ENCODE measurements at places on chromosomes 3 and 15. TPM values are rescaled to one million over a fixed set of nuclear protein-coding genes. Genes with fewer than 3 reads are reported as not detected.

DUOX2 gene
- not detected for total RNA-seq

SEC62 gene
- 78.7 TPM for total RNA-seq

CCR8 gene
- total RNA-seq: 87.2 TPM

ABHD6 gene
- 3.9 TPM for total RNA-seq

RBPMS2 gene
- total RNA-seq: 0.37 TPM

PXYLP1 gene
- total RNA-seq: 9.8 TPM

WDR72 gene
- total RNA-seq: not detected

DNA sequence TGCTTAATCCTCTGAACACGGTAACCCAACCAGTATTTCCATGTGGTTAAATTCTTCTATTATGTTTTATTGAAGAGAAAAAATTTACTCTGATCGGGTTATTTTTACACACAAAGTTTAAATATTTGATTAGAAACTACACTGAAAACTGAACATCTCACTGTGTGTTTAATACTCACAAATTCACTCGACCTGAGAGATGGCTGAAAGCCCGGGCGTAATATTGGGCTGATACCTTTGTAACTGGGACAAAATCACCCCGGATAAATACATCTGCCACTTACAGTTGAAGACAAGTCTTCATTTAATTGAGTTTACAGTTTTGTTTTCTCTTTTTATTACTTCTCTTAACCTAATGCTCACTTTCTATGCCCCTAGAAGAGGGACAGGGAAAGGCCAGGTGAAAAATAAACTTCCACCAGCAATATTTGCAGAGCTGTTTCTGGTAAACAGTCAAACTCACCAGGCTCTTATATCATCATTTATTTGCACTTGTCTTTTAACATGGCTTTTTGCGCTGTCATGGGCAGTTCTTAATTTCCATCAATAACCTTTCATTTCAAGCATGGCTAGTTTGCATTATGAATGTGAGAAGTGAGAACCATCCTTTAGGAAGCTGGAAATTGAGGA lies 145.6 kb upstream of the TMCO5A start:
- H3K4me1 ChIP-seq: no peaks in the 10 kb centered on the region
- H3K27me3 ChIP-seq: no peaks in the 10 kb centered on the region
- no peak for DNase-seq

DNA sequence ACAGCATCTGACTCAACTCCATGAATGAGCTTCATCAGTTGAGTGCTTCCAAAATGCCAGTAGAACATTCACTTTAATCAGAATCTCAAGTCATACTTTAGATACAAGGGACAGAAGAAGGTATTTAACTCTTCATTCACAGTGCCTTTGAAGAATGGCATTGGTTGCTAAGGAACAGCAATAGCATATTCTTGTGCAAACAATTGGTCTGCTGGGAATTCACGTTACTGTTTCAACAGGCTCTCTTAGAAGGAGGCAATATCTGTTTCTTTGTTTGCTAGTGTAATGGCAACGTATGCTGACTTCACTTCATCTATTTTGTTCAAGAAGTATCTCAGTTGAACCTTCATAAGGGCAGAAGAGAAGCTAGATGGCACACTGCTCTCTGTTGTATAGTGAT lies 113.9 kb downstream of the TMEM108 start:
- no peak overlapping the region for H3K27ac ChIP-seq
- H3K4me1 ChIP-seq: no peaks in the 10 kb centered on the region
- peaks cover 3% of the 10 kb centered on the region for H3K27me3 ChIP-seq

DNA sequence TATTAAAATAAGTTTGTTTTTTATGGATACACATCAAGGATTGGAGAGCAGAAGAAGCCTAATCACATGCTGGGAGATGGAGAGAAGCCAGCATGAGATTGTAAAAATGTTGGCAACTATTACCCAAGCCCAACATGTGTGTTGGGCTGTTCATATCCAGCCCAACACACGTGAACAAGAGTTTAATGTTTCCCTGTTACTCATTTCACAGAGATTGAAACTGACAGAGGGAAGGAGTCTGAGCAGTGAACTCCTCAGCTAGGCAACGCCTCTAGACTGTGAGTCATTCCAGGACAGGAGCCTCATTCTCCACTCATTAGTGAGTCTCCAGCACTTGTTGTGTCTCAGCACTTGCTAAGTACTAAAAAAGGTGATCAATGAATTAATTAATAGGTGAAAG lies 43.2 kb upstream of the CMSS1 start:
- H3K27me3 ChIP-seq: no peaks in the 10 kb centered on the region
- peak; percentile 7 for DNase-seq
- no peaks in the 10 kb centered on the region for H3K36me3 ChIP-seq
- H3K4me1 ChIP-seq: no peaks in the 10 kb centered on the region
- no peak overlapping the region for H3K4me3 ChIP-seq
- H3K27ac ChIP-seq: no peak overlapping the region

- H3K4me3 ChIP-seq: no peak overlapping the region
- no peaks in the 10 kb centered on the region for H3K36me3 ChIP-seq
- H3K27me3 ChIP-seq: peaks cover 1% of the 10 kb centered on the region
- no peaks in the 10 kb centered on the region for H3K4me1 ChIP-seq
Observed at GRCh38 chr3:109743981-109744380, 406.6 kb upstream of the DPPA4 start.

DNA sequence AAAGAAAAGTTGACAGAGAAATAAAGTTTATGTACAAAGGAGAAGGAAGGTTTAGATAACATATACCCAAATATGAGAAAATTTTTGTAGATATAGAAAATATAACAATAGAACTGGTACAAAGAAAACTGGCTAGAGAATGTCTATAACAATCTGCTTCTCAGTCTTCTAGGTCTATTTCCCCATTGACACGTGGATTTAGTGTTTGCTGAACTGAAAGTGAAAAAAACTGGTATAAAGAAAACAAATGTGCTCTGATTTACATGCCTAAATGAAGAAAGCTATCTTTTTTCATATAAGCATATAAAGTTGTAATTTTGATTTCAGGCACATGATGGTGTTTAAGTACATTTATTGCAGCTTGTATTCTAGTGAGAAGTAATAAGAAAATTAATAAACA lies 9.8 kb downstream of the KCNMB2 start:
- no peak overlapping the region for H3K4me3 ChIP-seq
- H3K36me3 ChIP-seq: no peaks in the 10 kb centered on the region
- H3K27me3 ChIP-seq: no peaks in the 10 kb centered on the region
- H3K27ac ChIP-seq: no peak overlapping the region
- no peaks in the 10 kb centered on the region for H3K4me1 ChIP-seq
- no peak for DNase-seq

DNA sequence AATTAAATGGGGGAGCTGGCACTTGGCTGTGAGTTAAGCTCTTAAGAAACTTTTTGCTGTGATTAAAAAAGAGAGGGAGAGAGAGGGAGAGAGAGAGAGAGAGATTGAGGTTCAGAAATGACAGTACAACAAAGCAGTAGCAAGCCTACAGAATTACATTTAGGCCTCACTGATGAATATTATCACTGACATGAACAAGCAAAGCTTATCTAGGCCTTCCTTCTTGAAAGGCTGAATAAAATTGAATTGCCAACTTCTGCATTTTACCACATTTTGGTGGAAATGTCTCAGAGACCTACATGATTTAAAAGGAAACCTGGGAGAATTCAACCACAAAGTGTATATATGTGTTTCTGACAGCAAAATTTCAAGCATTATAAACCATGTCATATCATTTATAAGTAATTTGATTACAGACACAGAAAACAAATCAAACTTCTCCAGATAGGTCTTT lies 530.8 kb downstream of the SOX2 start:
- H3K27ac ChIP-seq: no peak overlapping the region
- DNase-seq: no peak
- H3K4me1 ChIP-seq: no peaks in the 10 kb centered on the region
- H3K4me3 ChIP-seq: no peak overlapping the region
- no peaks in the 10 kb centered on the region for H3K36me3 ChIP-seq
- no peaks in the 10 kb centered on the region for H3K27me3 ChIP-seq

DNA sequence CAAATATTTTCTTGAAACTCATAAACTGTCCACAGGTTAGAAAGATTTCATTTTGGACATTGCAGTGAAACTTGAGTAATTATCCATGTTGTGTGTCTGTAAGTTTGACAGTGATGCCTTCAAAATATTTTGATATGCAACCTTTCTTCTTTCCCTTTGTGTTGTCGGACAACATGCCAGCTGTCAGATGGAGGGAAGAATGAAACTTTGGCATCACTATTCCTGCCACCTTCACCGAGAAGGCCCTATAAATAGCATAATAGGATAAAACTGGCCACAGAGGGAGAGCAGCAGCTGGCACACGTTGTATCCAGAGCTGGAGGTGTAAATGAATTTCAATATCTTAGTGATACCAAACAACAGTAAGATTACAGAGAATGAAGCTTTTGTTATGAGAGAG lies 436.7 kb upstream of the CFAP20DC start:
- no peak overlapping the region for H3K27ac ChIP-seq
- no peaks in the 10 kb centered on the region for H3K36me3 ChIP-seq
- H3K27me3 ChIP-seq: no peaks in the 10 kb centered on the region
- H3K4me1 ChIP-seq: no peaks in the 10 kb centered on the region
- DNase-seq: no peak

- no peak overlapping the region for H3K27ac ChIP-seq
- H3K27me3 ChIP-seq: no peaks in the 10 kb centered on the region
- H3K4me1 ChIP-seq: no peaks in the 10 kb centered on the region
Observed at GRCh38 chr3:79215286-79215685, 552.5 kb downstream of the ROBO1 start.

GRCh38 chr15:51768018-51768417 lies 16.6 kb downstream of the TMOD2 start:
- H3K4me3 ChIP-seq: no peak overlapping the region
- H3K4me1 ChIP-seq: peaks cover 6% of the 10 kb centered on the region
- H3K27me3 ChIP-seq: no peaks in the 10 kb centered on the region
- H3K36me3 ChIP-seq: no peaks in the 10 kb centered on the region

GRCh38 chr15:68488290-68488689 lies 56.3 kb upstream of the ITGA11 start:
- H3K27me3 ChIP-seq: no peaks in the 10 kb centered on the region
- no peaks in the 10 kb centered on the region for H3K4me1 ChIP-seq
- no peak overlapping the region for H3K4me3 ChIP-seq
- H3K36me3 ChIP-seq: no peaks in the 10 kb centered on the region

- H3K4me1 ChIP-seq: no peaks in the 10 kb centered on the region
- no peak for DNase-seq
- H3K36me3 ChIP-seq: no peaks in the 10 kb centered on the region
- no peaks in the 10 kb centered on the region for H3K27me3 ChIP-seq
- no peak overlapping the region for H3K4me3 ChIP-seq
Observed at GRCh38 chr3:151751161-151751560, 17.4 kb downstream of the AADACL2 start.

- no peaks in the 10 kb centered on the region for H3K27me3 ChIP-seq
- no peaks in the 10 kb centered on the region for H3K36me3 ChIP-seq
- peak; percentile 76 for DNase-seq
- H3K4me1 ChIP-seq: peaks cover 36% of the 10 kb centered on the region
- no peak overlapping the region for H3K27ac ChIP-seq
Observed at GRCh38 chr3:46378426-46378942, 7.7 kb downstream of the CCR5 start.

GRCh38 chr3:5798809-5799208 lies 611.3 kb downstream of the EDEM1 start:
- no peak overlapping the region for H3K27ac ChIP-seq
- H3K27me3 ChIP-seq: no peaks in the 10 kb centered on the region
- H3K4me1 ChIP-seq: no peaks in the 10 kb centered on the region
- H3K4me3 ChIP-seq: no peak overlapping the region

DNA sequence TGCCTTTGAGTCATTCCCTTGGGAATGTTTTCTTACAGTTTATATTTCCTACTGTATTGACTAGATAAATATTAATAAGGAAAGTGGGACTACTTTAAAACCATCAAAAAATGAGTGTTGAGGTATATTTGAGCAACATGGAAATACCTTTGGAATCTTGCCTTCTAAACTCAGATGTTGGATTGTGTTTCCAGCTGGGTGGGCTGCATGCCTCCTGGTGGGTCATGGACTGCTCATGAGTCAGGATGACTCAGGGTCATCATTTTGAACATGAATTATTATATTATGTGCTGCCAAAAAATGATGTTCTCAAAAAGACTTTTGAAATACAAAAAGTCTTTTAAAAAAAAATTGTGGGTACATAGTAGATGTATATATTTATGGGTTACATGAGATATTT lies 41.1 kb upstream of the APH1B start:
- peaks cover 13% of the 10 kb centered on the region for H3K36me3 ChIP-seq
- DNase-seq: no peak
- H3K4me3 ChIP-seq: no peak overlapping the region
- H3K27me3 ChIP-seq: no peaks in the 10 kb centered on the region

- H3K27me3 ChIP-seq: no peaks in the 10 kb centered on the region
- H3K4me1 ChIP-seq: peaks cover 80% of the 10 kb centered on the region
- peak overlapping the region; percentile 69 for H3K27ac ChIP-seq
Observed at GRCh38 chr15:92920595-92921161, 20.6 kb downstream of the CHD2 start.

DNA sequence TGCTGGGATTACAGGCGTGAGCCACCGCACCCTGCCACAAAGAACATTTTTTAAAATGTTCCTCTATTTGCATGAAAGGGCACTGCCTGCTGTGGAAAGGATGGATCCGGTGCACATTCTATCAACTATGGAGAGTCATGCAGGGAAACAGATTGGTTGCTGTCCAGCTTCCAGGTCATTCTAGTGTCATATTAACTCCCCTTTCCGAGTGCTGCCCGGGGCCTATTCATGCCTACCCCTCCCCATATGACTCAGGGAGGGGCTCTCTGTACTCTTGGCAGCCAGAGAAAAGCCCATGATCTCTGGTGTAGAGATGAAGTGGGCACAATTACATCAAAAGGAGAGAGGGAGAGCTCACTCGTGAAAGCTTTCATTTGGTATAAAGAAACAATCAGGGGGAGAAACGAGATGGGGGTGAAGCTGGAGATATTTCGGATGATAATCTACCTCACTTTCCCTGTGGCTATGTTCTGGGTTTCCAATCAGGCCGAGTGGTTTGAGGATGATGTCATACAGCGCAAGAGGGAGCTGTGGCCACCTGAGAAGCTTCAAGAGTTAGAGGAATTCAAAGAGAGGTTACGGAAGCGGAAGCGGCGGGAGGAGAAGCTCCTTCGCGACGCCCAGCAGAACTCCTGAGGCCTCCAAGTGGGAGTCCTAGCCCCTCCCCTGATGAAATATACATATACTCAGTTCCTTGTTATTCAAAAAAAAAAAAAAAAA lies 16.1 kb upstream of the AHSG start:
- no peak for DNase-seq
- no peaks in the 10 kb centered on the region for H3K36me3 ChIP-seq
- H3K4me3 ChIP-seq: no peak overlapping the region
- no peak overlapping the region for H3K27ac ChIP-seq

- no peak for DNase-seq
- no peaks in the 10 kb centered on the region for H3K36me3 ChIP-seq
- no peaks in the 10 kb centered on the region for H3K27me3 ChIP-seq
- H3K4me3 ChIP-seq: peak overlapping the region; percentile 98
- H3K27ac ChIP-seq: peak overlapping the region; percentile 77
Observed at GRCh38 chr3:16888785-16889607, 4.2 kb downstream of the PLCL2 start.

GRCh38 chr3:24305795-24306467 lies 188.7 kb downstream of the THRB start:
- no peaks in the 10 kb centered on the region for H3K36me3 ChIP-seq
- no peak for DNase-seq
- H3K27ac ChIP-seq: no peak overlapping the region
- H3K4me1 ChIP-seq: no peaks in the 10 kb centered on the region
